Activated naive CD4-positive, alpha-beta T cell treated with Interleukin-2 at 50 U/mL for 16 hours (primary cell): ENCODE measurements at places on chromosomes 2 and 18.
A peak's percentile ranks its signal among the peaks of the same experiment; 100 is the strongest.

DNA sequence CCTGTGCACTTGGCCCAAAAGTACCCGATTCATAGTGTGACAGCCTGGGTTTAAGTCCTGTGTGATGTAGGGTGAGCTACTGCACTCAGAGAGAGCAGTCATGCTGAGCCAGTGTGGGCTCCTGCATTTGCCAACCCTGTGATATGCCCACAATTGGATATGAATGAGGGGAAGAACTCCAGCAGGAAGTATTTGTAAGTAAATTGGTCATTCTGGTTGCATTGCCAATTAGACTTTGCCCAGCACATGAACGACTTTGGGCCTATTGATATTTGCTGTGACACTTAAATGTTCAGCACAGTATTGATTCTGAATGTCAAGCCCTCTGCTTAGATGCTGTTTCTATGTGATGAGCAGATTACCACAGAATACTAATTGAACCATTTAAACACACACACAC, 570.9 kb downstream of the PIK3C3 start:
- DNase-seq, result no peak

DNA sequence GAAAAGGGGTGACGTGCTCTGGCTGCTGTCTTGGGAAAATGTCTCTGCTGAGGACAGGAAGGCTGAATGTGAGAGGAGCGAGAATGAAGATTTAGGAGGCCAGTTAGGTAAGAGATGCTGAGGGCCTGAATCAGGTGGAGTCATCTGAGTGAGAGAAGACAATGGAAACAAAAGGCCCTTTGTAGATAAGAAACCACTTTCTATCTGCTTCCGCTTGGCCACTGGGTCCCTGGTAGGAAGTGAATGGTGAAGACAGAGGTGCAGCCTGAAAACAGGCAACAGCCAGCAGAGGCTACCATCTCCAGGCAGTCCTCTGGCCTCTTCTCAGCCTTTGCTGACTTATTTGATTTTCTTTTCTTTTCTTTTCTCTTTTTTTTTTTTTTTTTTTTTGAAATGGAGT, 374.0 kb upstream of the SLC14A2 start:
- DNase-seq, result no peak

GRCh38 chr18:79587779-79588635, 91.6 kb upstream of the CTDP1 start:
- DNase-seq, result no peak

DNA sequence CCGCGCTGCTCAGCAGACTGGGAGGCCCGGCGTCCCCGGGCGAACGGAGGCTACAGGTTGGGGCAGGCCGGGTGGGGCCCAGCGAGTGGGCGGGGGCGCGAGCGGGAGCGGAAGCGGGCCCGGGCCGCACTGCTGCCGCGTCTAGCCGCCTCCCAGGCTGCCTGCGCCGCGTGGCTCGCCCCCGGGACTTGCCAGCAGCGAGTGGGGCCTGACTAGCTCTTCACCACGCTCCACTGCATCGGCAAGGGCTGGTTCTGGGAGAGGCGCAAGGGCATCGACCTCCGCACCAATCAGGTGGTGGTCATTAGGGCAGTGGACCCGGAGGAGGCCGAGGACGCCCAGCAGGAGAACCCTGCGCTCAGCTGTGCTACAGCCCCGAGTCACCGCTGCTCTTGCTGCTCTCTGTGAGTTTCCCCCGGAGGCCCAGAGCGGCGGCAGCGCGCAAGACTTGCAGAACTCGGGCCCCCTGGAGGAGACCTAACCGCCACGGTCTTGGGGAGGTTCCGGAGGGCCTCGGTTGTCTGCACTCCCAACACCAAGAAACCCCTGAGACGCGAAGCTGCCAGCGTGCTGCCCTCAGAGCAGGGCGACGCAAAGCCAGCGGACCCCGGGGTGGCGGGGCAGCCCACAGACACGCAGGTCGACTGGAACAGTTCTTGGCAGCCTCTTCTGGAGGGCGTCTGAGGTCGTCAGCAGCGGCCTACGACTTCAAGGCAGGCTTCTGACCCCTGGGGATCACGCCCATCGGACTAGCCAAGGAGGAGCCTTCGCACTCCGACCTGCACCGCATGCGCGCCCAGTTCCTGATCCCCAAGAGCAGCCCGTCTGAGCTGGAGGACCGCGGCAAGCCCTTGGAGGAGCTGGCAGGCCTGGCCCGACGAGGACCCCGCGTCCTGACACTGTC, 27.2 kb upstream of the PTPN2 start:
- DNase-seq, result peak; percentile 57

DNA sequence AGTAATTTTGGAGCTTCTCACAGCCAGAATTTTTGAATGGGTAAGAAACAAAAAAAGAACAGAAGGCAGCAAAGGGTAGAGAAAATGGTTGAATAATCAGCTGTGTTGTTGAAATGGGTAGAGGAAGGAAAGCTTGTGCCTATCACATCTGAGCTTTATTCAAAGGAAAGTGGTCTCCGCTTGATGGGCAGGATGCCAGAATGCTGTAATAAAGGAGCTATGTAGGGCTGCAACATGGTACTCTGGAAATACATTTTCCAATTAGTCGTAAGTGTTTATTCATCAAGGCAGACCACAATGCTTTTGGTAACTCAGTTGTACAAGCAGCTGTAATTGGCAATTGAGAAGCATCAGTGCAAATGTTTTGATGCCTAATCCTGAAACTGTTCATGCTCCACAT, 196.9 kb downstream of the ICOS start:
- no peak for DNase-seq

DNA sequence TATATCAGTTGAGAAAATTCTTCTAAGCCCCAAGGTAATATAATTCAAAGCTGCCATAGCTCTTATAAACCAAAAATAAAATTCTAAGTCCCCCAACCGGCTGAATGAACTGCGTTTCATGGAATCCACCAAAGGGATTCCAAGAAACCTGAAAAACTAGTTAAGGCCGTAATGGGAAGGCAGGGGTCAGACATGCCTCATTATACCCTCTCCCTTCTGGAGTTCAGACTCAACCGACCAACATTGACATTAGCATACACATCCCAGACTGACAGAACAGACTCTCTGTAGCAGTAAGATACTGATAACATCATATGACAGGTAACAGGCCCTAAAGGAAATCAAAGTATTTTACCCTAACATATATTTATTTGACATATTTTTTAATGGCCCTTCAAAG, 31.4 kb upstream of the PHLPP1 start:
- no peak for DNase-seq

DNA sequence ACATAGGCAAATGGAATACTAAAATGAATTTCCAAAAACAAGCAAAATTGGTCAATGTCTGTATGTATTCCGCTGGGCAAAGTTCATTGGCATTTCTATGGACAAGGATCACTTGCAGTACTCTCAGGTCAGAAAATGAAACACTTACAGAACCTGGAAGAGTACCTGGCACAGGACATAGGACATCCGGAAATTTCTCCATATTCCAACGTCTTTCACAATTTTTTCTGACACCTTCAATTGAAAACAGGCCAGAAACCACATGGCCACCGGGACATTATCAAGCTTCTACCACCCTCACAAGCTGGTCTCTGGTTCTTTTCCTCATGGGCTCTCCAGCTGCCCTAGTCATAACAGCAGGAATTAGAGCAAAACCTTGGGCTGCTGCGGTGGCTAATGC, 96.9 kb upstream of the MSH6 start:
- DNase-seq, result no peak

GRCh38 chr2:9914384-9915065, 37.0 kb upstream of the GRHL1 start:
- peak; percentile 62 for DNase-seq

DNA sequence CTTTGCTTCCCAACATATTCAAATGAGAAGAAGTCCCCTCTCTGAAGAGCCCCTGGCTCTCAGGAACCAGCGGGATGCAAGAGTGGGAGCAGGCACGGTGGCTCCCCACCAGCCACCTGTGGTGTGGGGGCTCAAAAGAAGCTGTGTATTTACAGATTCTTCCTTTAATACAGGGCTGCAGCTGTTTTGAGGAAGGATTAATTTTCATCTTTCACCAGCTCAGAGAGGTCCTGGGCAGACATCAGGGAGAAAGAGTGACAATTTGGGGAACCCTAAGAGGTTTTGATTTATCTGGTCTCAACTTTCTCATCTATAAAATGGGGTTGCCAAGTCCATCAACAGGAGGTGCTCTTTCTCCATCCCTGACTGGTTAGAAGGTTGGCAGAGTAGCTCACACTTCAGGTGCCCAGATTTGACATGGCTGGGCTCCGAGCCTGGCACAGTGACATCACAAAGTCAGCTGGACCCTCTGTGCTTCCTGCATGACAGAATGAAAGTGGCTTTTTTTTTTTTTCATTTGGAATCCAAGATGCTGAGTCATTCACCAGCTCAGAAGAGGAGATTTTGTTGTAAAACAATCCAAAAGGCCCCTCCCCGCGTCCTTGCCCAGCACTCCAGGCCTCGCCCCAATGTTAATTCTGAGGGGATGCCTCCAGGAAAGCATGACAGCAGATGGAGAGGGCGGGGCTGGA, 15.5 kb upstream of the SIX2 start:
- no peak for DNase-seq

- no peak for DNase-seq
Observed at GRCh38 chr18:61732854-61733253, 160.0 kb downstream of the RNF152 start.

DNA sequence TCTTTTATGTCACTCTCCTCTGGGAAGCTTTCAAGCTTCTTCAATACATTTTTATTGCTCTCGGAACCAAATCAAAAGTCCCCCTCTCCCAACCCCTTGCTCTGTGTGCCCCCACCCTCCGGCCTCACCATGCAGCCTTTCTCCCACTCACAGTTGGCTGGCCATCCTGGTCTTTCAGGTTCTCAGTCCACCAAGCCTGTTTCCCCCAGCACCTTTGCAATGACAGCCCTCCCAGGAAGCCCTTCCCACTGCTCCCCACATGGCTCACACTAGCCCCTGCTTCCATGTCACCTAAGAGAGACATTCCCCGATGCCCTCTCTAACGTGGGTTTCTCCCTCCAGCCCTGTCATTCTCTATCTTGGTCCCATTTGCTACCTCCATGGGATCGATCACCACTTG, 266.6 kb downstream of the SRBD1 start:
- DNase-seq, result no peak

- no peak for DNase-seq
Observed at GRCh38 chr2:164960159-164960558, 4.8 kb upstream of the SLC38A11 start.

DNA sequence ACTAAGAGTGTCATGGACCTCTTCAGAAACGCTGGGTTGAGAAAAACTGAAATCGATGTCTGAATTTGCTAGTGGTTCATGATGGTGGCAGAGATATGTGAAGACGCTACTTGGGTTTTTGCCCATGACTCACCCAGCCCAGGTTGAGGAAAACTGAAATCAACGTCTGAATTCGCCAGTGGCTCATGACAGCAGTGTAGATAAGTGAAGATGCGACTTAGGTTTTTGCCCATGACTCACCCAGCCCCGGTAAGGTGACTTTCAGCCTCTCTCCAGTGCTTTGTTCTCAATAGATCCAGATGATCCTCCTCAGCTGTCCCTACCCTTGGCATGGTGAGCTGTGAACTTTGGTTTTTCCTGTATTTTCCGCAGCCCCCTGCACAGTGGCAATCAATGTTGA, 105.3 kb upstream of the SIX3 start:
- DNase-seq, result peak; percentile 41

DNA sequence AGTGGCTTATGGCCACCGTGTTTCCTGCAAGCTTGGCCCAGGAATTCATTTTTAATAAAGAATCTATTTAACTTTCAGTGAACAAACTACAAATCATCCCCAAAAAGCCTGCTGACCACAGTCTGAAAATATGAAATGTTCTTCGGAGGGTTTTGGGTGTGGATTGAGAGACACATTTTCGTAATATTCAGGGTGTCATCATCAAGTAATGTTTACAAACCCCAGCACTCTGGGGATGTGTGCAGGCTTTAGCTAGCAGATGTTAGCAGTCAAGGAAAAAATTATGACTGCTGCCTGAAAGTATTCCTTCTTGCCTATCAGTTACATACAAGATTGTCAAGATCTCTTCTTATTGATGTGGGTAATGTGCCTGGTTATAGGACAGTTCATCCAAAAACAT, 143.9 kb upstream of the FN1 start:
- DNase-seq, result no peak

- DNase-seq, result no peak
Observed at GRCh38 chr2:134396493-134396892, 142.6 kb downstream of the MGAT5 start.

- DNase-seq, result no peak
Observed at GRCh38 chr2:160194351-160194750, 5.7 kb downstream of the ITGB6 start.

GRCh38 chr18:33157893-33158292, 282.6 kb downstream of the CCDC178 start:
- DNase-seq, result no peak

DNA sequence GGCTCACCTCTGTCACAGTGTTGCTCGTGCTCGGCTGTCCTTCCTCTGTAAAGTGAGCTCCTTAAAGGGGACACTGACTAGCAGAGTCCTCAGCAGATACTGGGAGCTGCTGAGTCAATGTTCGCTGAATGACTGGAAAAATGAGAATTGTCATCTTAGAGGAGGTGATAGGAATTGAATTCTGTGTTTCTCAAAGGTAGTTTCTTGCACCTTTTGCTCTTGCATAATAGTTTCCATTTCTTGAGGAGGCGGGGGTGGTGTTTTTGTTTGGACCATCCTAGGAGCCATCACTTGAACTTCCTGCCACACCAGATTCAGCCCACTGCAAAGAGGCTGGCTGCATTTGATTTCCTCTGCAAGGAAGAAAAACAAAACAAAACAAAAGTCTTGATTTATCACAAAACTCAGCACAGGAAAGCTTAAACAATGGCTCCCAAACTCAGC, 11.4 kb upstream of the RFX8 start:
- DNase-seq, result no peak

DNA sequence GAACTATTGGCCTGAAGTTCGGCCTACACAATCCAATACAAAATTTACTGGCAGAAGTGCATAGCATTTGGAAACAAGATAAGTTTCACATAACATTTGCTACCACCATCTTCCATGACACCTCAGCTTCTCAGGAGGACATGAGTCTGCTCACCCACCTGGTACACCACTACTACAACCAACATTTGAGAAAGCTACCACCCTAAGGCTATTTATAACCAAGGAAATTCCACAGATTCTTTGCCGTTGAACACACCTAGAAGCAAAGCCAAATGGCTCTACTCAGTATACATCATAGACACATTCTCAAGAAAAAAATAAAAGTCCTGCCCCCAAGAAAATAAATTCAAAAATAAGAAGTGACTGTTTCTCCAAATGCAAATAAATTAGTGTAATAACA, 145.3 kb downstream of the SPAG16 start:
- no peak for DNase-seq

GRCh38 chr2:165587335-165587938, 117.9 kb downstream of the CSRNP3 start:
- DNase-seq, result no peak
